ENCODE measurements at places on chromosomes 6 and 20.
A peak's percentile ranks its signal among the peaks of the same experiment; 100 is the strongest.

DNA sequence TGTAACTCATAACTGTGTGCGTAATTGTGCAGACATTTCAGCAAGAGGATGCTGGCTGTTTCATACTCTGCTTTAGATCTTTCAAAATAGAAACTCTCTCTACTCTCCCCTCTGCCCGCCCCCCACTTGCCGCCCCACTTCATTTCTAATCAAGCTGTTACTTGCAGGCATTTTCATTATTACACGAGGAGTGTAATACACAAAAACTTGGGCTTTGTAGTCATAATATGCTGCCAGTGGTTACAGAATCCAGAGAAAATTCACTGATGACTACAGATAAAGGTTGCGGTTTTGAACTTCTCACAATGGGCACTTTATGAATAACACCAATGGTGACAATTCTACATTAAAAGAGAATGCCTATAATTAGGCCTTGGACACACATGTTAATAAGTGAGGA, 194.0 kb upstream of the POU3F2 start:
- H3K27me3 ChIP-seq, result no peaks in the 10 kb centered on the region
- no peaks in the 10 kb centered on the region for H3K36me3 ChIP-seq
- H3K4me3 ChIP-seq, result no peak overlapping the region
- no peak for DNase-seq

DNA sequence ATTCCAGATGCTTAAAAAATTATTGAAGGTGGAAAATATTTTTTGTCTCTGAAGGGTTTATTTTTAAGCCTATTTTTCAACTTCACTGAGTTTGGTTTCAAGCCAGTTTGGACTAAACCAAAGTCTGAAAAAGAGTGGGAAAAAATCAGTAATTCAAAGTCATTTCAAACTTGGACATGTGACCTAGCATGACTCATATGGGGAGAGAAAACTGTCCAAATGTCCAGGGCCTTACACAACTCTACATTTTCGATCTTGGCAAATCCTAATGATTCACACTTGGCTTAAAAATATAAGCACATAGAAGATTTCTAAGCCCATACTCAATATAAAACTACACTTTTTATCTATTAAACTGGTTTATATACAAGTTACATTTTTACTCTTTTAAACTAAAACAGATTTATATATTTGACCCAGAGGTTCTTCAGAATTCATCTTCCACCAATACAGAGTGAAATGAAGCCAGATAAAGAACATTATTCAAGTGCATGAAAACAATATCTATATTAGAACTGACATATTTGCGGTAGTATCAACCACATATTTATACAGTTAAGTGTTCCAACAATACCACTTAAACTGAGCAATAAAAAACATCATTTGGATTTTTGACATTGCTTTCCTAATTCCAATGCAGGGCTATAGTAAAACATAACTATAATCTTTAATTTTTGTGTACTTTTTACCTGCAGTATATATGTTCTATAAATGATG, 110.3 kb upstream of the TCF21 start:
- no peak overlapping the region for H3K27ac ChIP-seq
- no peak for DNase-seq
- H3K36me3 ChIP-seq, result no peaks in the 10 kb centered on the region
- no peaks in the 10 kb centered on the region for H3K4me1 ChIP-seq

- peaks cover under 1% of the 10 kb centered on the region for H3K4me1 ChIP-seq
- no peak overlapping the region for H3K27ac ChIP-seq
- no peak overlapping the region for H3K4me3 ChIP-seq
- peaks cover 7% of the 10 kb centered on the region for H3K36me3 ChIP-seq
- H3K27me3 ChIP-seq, result peaks cover 3% of the 10 kb centered on the region
Observed at GRCh38 chr6:107305391-107305790, 154.0 kb downstream of the PDSS2 start.

- DNase-seq, result no peak
- H3K4me3 ChIP-seq, result no peak overlapping the region
- no peaks in the 10 kb centered on the region for H3K36me3 ChIP-seq
- H3K27me3 ChIP-seq, result peaks cover 13% of the 10 kb centered on the region
Observed at GRCh38 chr6:39124114-39124513, 9.1 kb upstream of the SAYSD1 start.

DNA sequence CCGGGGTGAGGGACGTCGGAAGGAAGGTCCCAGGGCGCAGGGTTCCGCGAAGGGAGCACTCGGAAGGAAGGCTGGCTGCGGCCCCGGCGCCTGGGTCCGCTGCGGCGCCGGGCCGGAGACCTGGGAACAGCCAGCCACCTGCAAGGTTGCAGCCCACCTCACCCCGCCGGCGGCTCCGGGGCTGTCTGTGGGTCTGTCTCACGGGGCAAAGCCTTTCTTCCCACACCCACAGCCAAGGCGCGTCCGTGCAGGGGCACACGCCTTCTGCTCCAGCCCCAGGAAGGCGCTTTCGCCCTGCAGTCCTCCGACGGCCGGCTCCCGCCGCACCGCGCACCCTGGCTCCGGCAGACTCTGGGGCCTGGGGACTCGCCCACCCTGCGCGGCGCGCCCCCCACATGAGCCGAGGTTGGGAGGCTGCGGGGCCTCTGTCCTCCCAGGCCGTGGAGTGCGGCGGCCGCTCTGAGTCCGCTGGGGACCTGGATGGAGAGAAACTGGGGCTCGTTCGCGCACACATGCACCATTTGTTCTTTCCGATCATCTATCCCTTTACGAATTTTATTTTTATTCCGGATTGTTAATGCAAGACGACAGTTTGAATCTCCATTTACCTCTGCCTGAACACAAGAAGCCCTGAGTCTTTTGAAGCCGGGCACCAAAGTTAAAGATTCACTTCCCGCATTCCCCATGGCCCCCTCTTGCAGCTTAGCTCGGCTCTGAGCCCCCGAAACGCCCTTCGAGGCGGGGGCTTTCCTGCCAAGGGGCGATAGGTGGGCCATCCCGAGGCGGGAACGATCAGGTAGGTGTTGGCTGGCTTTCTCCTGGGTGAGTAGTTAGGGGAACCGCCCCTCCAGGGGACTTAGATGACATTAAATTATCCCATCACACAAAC, 4.5 kb upstream of the FOXC1 start:
- H3K4me3 ChIP-seq, result peak overlapping the region; percentile 50
- no peak overlapping the region for H3K27ac ChIP-seq
- H3K36me3 ChIP-seq, result no peaks in the 10 kb centered on the region
- DNase-seq, result no peak

DNA sequence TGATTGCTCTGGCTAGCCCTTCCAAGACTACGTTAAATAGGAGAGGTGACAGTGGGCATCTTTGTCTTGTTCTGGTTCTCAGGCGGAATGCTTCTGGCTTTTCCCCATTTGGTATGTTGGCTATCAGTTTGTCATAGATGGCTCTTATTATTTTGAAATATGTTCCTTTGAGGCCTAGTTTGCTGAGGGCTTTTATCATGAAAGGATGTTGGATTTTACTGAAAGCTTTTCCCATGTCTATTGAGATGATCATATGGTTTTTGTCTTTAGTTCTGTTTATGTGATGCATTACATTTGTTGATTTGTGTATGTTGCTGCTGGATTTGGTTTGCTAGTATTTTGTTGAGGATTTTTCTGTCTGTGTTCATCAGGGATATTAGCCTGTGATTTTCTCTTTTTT, 9.9 kb upstream of the RNASET2 start:
- no peak overlapping the region for H3K27ac ChIP-seq
- no peaks in the 10 kb centered on the region for H3K36me3 ChIP-seq
- H3K4me3 ChIP-seq, result no peak overlapping the region
- no peak for DNase-seq
- H3K4me1 ChIP-seq, result peaks cover 7% of the 10 kb centered on the region

DNA sequence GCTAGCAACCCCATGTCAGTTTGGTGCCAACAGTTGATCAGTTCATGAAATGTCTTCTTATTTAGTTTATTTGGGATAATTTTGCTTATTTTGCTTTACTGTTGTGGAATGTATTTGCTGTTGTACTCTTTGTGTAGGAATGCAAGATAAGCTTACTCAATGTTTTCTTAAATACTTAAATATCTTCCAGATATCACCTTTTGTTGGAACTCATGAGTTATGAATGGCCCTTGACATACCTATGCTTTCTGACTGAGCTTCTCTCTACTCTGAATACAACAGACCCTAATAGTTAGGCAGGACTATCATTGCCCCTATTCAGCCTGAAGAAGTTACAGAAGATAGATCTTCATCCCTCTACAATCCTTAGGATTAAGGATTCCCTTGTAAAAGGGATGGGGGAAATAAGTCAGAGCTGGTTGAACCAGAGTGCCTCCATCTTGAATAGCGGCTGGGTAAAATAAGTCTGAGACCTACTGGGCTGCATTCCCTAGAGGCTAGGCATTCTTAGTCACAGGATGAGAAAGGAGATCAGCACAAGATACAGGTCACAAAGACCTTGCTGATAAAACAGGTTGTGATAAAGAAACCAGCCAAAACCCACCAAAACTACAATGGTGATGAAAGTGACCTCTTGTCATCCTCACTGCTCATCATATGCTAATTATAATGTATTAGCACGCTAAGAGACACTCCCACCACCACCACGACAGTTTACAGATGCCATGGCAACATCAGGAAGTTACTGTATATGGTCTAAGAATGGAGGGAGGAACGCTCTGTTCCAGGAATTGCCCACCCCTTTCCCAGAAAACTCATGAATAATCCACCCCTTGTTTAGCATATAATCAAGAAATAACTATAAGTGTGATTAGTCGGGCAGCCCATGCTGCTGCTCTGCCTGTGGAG, 196.9 kb downstream of the AKAP7 start:
- H3K27ac ChIP-seq, result no peak overlapping the region
- no peaks in the 10 kb centered on the region for H3K36me3 ChIP-seq
- H3K27me3 ChIP-seq, result no peaks in the 10 kb centered on the region
- H3K4me3 ChIP-seq, result no peak overlapping the region
- H3K4me1 ChIP-seq, result no peaks in the 10 kb centered on the region

DNA sequence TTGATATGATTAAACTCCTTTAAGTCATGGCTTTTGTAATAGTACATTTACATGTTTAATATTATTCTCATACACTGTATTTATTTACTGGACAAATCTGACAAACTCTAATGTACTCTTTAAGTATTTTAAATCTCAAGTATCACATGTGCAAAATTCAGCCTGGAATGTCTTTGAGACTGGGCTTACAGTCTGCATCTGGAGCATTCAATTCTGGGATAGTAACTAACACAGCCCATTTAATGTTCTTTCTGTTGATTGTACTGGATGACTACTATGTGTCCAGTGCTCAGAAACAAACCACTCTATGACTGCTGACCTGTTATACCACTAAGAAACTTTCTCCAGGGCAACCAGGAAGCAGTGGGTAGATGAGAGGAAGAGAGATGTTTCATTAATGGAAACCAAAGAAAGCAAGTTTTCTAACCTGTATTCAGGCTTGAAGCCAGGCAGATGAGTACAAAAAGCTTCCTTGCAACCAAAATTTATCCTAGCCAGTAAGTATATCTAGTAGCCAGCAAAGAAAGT, 26.8 kb downstream of the FBXL4 start:
- no peak overlapping the region for H3K4me3 ChIP-seq
- H3K4me1 ChIP-seq, result peaks cover 22% of the 10 kb centered on the region

DNA sequence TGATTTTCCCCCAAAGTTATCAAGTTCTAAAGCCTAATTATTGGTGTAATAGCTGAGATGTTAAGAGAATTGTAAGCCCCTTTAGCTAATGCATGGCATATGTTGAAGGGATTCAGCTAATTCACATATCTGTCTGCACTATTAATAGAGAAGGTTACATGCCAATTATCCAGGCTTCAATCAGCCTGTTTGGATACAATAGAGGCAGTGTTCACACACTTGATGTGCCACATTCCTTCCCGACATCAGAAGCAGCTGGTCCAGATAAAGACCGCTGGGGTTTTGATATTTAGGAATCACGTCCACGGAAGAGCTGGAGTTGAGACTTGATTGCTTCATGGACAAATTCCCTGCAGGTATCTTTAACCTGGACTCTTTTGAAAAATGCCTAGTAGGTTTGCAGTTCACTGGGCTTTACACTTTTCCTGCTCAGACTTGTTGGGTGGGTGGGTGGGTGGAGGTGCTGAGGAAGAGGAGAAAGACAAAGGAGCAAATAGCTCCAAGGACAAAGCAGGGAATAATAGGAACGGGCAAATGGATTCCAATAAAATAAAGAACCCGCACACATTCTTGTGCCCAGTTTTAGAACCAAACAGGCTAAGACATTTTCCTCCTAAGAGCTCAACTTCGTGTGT, 142.6 kb upstream of the ZNF217 start:
- H3K36me3 ChIP-seq, result no peaks in the 10 kb centered on the region
- peaks cover 10% of the 10 kb centered on the region for H3K27me3 ChIP-seq
- peak overlapping the region; percentile 20 for H3K27ac ChIP-seq

GRCh38 chr6:90351696-90352095, 55.1 kb upstream of the BACH2 start:
- peaks cover 6% of the 10 kb centered on the region for H3K4me1 ChIP-seq
- no peaks in the 10 kb centered on the region for H3K27me3 ChIP-seq
- no peaks in the 10 kb centered on the region for H3K36me3 ChIP-seq
- no peak overlapping the region for H3K27ac ChIP-seq
- H3K4me3 ChIP-seq, result no peak overlapping the region
- no peak for DNase-seq

DNA sequence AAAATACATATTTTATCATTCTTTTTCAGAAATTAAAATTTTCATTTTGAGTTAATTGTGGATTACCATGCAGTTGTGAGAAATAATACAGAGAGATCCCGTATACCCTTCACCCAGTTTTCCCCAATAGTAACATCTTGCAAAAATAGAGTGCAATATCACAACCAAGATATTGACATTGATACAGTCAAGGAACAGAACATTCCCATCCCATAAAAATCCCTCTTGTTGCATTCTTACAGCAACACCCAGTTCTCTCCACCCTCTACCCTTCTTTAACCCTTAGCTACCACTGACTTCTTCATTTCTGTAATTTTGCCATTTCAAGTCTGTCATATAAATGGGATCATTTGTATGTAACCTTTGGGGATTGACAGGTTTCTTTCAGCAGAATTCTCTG, 6.9 kb upstream of the AKAP12 start:
- no peaks in the 10 kb centered on the region for H3K4me1 ChIP-seq
- no peak overlapping the region for H3K27ac ChIP-seq
- H3K27me3 ChIP-seq, result no peaks in the 10 kb centered on the region
- H3K36me3 ChIP-seq, result no peaks in the 10 kb centered on the region
- no peak for DNase-seq
- H3K4me3 ChIP-seq, result no peak overlapping the region

- H3K4me1 ChIP-seq, result peaks cover 33% of the 10 kb centered on the region
- peaks cover 20% of the 10 kb centered on the region for H3K27me3 ChIP-seq
- DNase-seq, result no peak
- no peak overlapping the region for H3K27ac ChIP-seq
Observed at GRCh38 chr6:26059941-26060340, 27.3 kb upstream of the HFE start.
